ENCODE measurements at places on chromosomes 12 and 14. TPM values are rescaled to one million over a fixed set of nuclear protein-coding genes. Genes with fewer than 3 reads are reported as not detected.

Gene SMOC1
- 3.6 TPM for total RNA-seq

DNA sequence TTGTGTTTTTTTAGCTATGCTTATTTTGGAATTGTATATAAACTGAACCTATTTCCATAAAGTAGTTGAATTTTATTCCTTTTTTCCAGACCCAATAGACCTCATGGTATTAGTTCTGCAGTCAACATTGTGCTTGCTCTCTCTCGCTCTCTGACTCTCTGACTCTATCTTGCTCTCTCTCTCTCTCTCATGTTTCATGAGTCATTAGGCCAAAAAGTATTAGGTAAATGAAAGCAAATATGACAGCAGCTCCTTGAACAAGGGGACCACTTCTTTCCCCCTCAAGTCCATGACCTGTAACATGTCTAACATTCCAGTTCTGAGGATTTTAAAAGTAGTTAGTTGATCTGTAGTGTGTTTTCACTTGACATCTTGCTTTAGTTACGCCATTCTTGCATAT is 14.0 kb upstream of the C12orf71 start:
- DNase-seq: no peak

Gene HNF1A
- not detected for total RNA-seq

Gene ORAI1
- total RNA-seq: 15.1 TPM

DNA sequence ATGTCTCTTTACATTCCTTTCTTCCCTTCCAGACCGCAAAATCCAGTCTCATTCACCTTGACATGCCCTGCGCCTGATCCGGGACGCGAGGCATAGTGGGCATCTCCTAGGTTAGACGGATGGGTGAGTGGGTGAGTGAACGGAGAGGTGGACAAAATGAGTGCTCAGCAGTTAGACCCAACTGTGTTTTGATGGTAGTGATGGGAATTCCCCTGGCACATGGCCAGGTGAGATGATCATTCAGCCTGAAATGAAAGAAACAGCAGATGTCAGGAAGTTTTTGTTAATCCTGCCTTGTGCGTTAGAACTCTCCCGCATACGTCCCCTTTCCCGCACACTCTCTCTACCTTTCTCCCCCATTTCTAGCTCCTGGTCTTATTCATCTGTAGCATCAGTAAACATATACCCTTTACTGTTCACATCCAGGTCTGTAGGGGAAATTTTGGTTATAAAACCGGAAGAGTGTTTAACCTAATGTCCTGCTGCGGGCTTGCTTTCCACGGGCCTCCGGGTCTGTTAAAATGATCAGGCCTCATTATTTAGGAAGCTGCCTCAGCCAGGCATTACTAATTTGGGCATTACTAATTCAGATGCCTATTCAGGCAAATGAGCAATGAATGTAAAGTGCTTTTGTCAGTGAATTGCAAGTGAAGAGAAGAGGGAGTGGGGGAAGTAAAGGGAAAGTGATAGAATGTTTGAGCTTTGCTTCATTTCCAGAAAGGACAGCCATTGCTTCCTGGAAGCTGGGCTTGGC is 172.8 kb downstream of the ETV6 start:
- peak; percentile 75 for DNase-seq

Gene KRT82
- total RNA-seq: not detected

Gene GPR132
- 2.0 TPM for total RNA-seq

Gene COX14
- 40.6 TPM for total RNA-seq

DNA sequence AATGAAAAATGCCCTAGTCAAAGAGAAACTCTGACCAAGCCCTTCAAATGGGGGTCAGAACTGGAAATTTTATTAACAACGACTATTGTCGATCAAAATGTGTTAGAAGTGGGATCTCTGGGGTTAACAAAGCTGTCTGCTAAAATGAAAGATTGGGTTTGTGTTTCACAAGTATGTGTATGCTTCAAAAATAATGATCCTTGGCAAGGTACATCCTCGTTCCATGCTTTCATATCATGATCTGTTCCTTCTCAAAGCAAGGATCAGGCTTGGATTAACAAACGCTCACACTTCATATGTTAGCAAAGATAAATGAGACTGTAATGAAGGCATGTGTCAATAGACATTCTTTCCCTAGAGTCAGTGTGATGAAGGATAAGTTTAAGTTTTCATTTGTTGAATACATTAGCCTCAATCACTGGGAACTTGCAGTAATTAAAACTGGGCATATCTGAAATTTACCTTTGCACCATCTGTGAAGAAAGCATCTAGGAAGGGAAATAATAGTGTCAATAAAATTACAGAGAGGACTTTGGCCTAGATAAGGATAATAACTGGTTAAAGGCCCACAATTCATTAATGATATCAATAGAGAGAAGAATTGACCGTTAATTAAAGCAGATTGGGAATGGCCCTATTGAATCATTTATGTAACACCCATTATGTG is 91.8 kb downstream of the RIN3 start:
- no peak for DNase-seq

- DNase-seq: no peak
These were observed 115.9 kb upstream of the PELI2 start for GRCh38 chr14:56002342-56002741.

Gene ADCY6
- total RNA-seq: 45.5 TPM

GRCh38 chr12:85424581-85425348 is 144.7 kb downstream of the ALX1 start:
- no peak for DNase-seq

DNA sequence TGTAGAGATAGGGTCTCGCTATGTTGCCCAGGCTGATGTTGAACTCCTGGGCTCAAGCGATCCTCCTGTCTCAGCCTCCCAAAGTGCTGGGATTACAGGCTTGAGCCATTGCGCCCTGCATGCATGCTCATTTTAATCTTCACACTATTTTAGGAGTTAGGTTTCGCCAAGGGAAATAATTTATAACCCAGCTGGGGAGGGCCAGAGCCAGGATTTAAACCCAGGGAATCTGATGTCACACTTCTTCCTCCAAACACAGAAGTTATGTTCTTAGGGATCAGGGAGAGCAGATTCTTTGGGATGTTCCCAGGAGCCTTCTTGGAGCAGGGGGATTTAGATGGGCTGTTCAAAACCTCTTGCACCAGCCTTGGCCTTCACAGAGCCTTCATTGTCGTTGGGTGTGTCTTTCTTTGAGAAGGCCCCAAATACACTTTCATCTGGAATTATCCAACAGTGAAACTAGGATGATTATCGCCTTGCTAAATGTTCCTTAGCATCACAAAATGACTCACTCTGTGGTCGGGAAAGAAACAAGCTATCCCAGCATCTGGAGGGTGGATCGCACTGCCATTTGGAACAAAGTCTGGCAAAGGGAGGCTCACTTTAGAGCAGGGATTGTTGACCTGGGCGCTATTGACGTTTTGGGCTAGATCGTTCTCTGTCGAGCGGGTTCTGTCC is 8.2 kb upstream of the PPP1CC start:
- DNase-seq: no peak

Gene OR10P1
- total RNA-seq: not detected

- DNase-seq: no peak
These were observed 252.4 kb downstream of the ITPR2 start for GRCh38 chr12:26580619-26581018.

- no peak for DNase-seq
These were observed 474.8 kb upstream of the TBX3 start for GRCh38 chr12:115158816-115159215.

- no peak for DNase-seq
These were observed 256.0 kb downstream of the PCNX1 start for GRCh38 chr14:71163050-71163841.

Gene TSPAN19
- 0.27 TPM for total RNA-seq

DNA sequence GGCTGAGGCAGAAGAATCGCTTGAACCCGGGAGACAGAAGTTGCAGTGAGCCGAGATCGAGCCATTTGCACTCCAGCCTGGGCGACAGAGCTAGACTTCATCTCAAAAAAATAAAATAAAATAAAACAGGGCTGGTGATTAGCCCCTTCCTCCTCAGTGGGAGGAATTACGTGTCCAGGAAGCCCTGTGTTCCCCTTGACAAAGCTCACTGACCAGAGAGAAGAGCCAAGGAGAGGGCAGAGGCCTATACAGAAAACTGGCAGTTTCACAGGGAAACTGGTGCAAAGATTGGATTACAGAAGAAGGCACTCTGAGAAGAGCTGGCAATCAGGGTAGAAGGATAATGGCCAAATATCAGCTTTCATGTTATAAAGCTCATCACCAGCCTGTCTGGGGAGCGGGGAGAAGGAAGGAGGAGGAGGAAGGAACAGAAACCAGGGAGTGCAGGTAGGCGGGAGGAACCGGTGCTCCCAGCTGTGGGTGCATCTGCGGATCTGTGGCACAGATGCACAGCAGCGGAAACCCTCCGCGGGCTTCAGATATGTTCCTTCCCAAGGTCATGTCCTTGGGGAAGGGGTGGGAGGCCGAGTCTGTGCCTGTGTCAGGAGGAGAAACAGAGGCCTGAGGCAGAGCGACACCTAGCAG is 6.7 kb downstream of the RAB15 start:
- DNase-seq: no peak

DNA sequence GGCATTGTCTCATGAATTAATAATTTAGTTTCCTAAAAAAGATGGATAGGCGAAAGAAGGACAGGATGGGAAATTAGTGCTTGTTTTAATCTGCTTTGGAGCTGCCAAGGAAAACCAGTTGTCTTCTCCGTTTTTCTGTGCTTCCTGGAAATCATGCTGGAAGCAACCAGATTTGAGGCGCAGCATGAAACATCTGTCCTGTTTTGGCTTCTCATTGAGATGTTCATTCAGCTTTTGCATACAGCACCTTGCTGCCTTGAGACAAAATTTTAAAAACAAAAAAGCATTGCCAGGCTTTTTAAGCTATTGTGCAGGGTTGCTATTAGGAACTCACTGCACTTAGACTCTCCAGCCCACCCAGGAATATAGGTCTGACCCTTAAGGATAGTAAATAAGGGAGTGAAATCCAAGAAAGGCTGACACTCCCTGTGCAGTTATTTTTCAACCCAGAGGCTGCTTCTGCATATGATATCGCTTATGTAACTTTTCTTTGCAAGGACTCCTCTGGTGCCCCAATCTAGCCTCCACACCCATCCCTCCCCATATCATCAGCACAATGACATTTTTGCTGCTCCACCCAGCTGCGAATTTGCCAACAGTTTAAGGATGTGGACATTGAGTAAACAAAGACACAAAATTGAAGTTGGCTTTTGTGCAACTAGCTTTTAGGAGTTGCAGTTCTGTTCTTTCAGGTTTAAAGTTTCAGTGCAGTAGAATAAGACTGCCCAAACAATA is 46.9 kb upstream of the MDM1 start:
- DNase-seq: no peak

Gene CMKLR1
- total RNA-seq: 9.8 TPM

GRCh38 chr12:93802698-93803423 is 125.7 kb downstream of the CRADD start:
- no peak for DNase-seq

- DNase-seq: no peak
These were observed 169.2 kb upstream of the SOX5 start for GRCh38 chr12:24118668-24119067.

Gene NRXN3
- total RNA-seq: 1.3 TPM

GRCh38 chr12:57611108-57611826 is at the start of gene ARHGEF25:
Gene ARHGEF25, plus strand, starts transcription at chr12:57611435. Its CDS starts 460 bp downstream, at chr12:57611895.
- peak; percentile 45 for DNase-seq

DNA sequence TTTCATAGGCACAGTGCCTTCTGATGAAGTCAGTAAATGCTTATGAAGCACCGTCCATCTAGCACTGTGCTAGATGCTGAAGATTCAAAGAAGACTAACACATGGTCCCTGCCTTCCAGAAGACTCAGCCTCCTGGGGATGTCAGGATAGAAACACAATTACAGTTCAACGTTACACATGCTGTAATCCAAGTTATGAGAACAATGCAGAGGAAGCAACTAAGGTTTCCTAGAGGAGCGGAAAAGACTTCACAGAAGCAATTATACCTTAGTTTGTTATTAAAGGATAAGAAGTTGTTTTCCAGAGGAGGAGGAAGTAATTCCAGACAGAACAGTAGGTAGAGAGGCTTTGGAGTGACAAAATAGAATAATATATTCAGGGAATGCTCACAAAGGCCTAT is 66.9 kb upstream of the FGD4 start:
- no peak for DNase-seq

Gene ZC3H10
- 7.7 TPM for total RNA-seq

Gene DPPA3
- not detected for total RNA-seq

Gene GDF11
- total RNA-seq: 4.8 TPM

- DNase-seq: no peak
These were observed 1987.2 kb upstream of the SEL1L start for GRCh38 chr14:83520837-83521236.

Gene ATG2B
- 55.1 TPM for total RNA-seq

Gene TOMM20L
- total RNA-seq: not detected

GRCh38 chr12:111462210-111462769 is 56.6 kb downstream of the SH2B3 start:
- DNase-seq: no peak

Gene REM2
- 1.2 TPM for total RNA-seq

DNA sequence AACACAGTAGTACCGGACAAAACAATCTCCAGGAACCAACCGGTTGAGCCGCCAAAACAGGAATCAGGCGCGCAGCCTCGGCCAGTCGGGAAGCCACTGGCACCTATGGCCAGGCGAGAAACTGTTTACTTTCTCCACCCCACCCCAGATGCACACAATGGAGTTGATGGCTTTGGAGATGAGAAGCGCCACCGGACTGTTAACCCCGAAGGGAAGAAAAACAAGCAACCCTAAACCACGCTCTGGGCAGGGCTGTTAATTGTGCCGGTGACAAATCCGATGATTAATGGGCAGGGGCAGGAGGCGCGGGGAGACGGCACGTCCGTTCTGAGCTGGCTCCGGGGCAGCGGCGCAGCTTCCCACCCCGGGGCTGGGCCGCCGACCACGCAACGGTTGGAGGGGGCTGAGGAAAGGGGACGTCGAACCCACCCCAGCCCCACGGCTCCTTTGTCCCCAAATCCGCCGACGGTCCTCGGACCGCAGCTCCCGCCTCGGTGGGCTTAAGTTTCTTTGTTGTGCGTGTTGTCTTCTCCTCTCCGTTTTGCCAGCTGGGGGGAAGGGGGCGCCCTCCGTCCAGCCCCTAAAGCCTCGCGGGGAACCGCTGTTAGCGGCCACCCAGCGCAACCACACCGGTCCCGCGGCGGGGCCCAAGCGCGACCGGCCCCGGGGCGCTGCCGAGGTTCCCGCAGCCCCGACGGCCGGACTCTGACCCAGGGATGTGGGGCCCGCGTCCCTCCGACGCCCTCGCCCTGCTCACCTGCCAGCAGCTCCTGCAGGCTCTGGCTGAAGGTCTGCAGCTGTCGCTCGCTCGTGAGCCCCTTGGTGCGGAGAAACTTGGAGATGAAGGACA is 790 bp downstream of the BTG1 start:
- peak; percentile 47 for DNase-seq

DNA sequence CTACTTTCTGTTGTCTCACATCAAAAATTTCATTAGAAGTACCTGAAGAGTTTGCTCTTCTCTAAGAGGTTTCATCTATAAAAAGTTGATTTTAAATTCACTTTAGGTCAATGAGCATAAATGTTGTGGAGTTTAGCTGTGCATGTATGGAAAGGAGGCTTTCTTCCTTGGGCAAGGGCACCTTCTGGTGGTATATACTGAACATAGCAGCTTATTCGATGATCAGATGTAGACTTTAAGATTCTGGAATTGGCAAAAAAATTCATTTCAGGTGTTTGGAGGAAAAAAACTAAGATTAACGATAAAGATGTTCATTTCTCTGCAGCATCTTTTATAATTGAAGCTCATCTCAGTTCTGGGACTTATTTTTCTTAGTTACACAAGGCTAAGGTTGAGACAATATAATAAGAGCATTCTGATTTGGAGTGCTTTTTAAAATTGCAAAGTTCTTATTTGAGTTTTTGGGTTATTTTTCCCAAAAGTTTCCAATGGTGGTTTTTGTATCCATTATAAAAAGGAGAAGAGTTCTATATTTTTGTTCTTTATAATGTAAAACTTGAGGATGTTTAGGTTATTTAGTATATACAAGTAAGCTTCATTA is 46.8 kb downstream of the TMEM117 start:
- DNase-seq: peak; percentile 9

GRCh38 chr14:31395572-31396205 is 24.7 kb downstream of the HEATR5A start:
- DNase-seq: no peak

Gene PLEK2
- total RNA-seq: 66.2 TPM

All from thyroid gland (tissue), 4 donors.